ENCODE measurements at places on chromosomes 7 and 10.

GRCh38 chr10:418894-419293 is 270.6 kb downstream of the DIP2C start:
- DNase-seq = no peak

DNA sequence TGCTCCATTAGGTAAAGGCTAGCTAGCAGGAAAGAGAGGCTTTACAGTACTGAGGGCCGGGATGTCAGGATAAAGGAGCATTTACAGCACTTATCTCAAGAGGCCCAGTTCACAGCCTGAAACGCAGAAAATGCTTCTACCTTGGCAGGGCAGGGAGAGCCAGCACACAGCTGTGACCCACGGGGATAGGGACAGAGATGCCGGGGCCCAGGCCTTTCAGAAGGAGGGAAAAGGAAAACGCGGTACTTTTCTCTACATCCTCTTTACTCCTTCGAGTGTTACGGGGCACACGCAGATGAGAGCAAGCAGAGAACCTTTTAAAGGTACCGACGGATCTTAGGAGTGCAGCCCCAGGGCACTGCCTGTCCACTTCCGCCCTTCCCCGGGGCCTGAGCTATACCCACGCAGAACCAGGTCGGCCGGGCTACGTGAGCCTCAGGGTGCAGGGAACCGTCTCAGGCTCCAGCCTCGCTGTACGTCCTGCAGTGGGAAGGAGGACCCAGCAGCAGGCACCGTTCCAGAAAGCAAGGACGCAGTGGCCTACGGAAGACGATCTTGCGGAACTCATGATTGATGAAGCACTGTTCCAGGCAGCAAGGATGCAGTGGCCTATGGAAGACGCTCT is 232.3 kb downstream of the ELFN1 start:
- no peak for DNase-seq

DNA sequence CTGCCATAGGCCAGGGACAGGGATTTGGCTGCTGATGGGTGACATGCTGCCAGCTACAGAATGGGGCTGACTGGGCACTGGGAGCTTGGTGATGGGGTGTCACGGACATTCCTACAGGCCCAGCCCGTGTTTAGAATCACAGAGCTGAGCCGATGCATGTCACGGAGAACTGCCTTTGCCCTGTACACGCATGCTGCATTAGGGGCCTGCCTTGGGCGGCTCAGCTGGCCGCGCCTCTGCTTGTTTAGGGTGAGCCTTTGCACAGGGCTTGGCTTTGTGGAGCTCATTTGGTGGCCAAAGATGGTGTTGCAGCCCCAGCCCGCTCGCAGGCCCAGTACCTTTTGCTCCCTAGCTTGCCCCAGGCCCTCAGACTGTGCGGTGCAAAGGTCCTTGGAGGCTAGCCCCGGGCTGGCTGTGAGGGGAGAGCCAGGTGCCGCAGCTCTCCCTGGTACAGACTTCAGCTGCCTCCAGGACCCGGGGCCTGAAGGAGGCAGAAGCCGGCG is 108.4 kb upstream of the BTBD16 start:
- DNase-seq = no peak

- no peak for DNase-seq
Measured at GRCh38 chr7:6197801-6198551, 74.4 kb downstream of the CYTH3 start.

- no peak for DNase-seq
Measured at GRCh38 chr7:44068054-44068453, 2.7 kb upstream of the PGAM2 start.

DNA sequence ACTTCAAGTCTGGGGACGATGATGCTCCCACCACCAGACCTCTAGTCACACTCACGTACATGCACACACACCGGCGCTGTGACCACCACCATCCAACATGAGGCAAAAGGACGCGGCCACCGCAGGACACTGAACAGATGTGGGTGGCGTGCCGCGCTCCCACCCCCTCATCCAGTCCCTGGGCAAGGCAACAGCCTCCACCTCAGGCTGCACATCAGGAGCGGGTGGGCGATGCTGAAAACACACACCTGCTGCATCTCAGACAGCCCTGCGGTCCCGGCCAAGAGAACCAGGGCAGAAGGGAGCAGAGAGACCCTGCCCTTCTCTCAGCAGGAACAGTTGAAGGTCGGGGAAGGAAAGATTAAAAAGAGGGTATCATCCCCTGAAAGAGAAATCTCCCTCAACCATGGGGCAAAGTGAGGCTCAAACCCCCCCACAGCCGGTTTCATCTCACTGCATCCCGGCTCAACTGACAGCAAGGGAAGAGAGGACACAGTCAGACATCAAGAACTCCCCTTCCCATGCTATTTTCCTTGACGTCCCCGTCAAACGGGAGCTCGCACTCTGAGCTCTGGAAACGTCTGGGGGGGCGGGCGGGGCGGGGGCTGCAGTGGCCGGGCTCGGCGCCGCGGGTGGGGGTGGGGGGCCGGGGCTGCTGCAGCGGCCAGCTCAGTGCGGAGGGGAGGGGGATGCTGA is 1.1 kb downstream of the CAMK2G start:
- DNase-seq = no peak

- no peak for DNase-seq
Measured at GRCh38 chr10:91587710-91588638, 44.9 kb downstream of the PPP1R3C start.

- no peak for DNase-seq
Measured at GRCh38 chr10:133440633-133441285, 13.0 kb upstream of the SCART1 start.

GRCh38 chr10:69800665-69801064 is 1.0 kb upstream of the COL13A1 start:
- no peak for DNase-seq

DNA sequence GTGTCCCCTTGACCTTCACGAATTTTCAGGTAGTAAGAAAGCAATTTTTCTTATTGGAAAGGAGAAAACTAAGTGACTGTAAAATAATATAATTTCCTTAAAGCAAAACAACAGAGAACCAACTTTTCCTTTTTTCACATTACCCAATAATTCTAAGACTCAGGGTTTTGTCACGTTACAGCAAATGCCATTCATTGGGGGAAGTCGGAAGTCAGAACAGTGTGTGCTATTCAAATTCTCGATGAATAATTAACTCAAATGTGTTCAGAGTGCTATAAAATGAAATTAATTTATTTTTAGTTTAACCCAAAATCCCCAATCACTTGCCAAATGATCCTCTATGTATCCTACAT is 40.0 kb downstream of the DIP2C start:
- no peak for DNase-seq

DNA sequence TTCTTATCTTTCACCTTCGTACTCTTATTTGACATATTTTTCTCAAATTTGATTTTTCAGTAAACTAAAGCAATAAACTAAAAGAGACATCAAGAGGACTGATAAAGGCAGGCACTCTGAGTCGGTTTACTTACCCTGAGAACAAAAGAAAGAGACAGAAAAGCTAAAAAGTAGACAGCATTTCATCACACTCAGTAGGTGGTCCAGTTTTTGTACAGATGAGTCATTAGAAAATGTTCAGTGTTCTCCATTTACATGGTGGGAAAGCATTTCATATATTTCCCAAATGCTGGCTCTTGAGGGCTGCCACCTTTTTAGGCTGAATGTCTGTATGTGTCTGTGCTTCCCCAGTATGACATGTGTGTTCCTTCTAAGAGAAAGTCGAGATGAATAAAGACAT is 52.7 kb downstream of the NHLRC2 start:
- no peak for DNase-seq

GRCh38 chr10:3671386-3671955 is 113.5 kb downstream of the KLF6 start:
- no peak for DNase-seq

GRCh38 chr10:79301754-79302530 is 45.3 kb upstream of the PPIF start:
- no peak for DNase-seq

GRCh38 chr7:2978408-2978807 is 65.3 kb downstream of the CARD11 start:
- DNase-seq = peak; percentile 26

DNA sequence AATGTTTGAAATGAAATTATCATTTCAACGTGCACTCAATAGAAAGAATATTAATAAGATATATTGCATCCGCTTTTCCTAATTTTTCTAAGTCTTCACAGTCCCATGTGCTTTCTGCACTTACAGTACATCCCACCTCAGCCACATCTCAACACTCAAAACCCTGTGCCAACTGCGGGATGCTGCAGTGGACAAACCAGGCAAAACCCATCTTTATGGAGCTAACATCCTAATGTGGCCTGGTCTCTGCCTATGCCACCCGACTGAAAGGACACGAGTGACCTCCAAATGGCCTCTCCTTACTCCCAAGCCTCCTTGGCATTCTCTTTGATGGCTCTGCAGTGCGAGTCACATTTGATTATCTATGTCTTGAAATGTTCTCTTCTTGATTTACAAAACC is 57.4 kb upstream of the ADRB1 start:
- no peak for DNase-seq

GRCh38 chr7:110750931-110751605 is 339.9 kb upstream of the LRRN3 start:
- DNase-seq = no peak

- no peak for DNase-seq
Measured at GRCh38 chr7:29249860-29250259, 55.3 kb downstream of the CHN2 start.

GRCh38 chr10:83921984-83922860 is 217.1 kb upstream of the GHITM start:
- DNase-seq = no peak

DNA sequence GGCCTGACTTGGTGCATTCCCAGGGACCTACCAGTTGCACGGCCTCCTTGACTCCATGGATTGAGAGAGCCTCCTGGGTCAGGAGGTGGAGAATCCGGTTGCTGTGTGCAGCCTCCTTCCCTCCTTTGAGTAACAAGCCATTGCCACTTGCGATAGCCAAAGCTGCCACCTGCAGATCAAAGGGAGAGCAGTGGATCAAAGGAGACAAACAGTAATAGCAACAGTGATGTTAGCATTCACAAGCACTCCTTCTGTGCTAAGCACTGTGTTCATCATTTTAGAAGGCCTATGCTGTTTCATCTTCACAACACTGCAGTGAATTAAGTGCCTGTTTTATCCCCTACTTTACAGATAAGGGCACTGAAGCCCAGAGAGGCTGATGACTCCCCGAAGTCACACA is 40.1 kb downstream of the ALDH18A1 start:
- no peak for DNase-seq

GRCh38 chr7:12229046-12229445 is 18.0 kb downstream of the TMEM106B start:
- no peak for DNase-seq

DNA sequence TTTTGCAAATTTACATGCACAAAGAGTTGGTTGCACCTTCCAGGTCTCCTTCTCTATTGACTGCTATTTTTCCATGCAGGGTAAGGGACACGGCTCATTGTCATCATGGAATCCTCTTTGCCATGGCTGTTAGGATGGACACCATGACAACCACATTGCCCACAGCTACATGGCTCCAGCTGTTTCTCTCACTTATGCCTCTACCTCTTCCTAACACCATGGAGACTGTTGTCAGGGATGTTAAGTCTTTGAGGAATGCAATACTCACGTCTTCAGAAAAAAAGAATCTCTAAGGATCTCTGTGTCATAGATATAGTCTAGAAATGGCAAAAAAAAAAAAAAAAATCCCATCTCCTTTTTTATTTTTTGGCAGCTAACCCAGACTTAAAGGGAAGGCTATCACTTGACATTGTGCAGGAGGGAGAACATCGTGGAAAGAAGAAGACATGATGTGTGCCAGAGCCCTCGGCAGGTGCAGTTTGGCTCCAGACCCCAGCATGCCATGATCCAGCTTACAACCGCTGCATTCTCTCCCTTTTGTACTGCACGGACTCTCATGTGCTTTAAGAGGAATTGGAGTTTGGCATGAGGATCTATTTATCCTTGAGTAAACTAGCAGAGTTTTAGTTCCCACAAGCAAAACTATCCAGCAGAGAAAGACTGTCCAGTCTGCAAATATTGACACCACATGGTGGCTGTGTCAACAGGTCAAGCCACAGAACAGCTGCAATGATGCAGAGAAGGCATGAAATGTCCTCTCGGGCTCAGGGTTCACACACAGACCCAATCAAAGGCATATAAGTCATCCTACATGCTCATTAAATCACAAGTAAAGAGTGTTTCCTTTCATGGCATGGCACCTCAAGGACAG is 70.8 kb downstream of the FRMD4A start:
- no peak for DNase-seq

GRCh38 chr7:148348466-148348865 is 242.1 kb upstream of the C7orf33 start:
- no peak for DNase-seq

DNA sequence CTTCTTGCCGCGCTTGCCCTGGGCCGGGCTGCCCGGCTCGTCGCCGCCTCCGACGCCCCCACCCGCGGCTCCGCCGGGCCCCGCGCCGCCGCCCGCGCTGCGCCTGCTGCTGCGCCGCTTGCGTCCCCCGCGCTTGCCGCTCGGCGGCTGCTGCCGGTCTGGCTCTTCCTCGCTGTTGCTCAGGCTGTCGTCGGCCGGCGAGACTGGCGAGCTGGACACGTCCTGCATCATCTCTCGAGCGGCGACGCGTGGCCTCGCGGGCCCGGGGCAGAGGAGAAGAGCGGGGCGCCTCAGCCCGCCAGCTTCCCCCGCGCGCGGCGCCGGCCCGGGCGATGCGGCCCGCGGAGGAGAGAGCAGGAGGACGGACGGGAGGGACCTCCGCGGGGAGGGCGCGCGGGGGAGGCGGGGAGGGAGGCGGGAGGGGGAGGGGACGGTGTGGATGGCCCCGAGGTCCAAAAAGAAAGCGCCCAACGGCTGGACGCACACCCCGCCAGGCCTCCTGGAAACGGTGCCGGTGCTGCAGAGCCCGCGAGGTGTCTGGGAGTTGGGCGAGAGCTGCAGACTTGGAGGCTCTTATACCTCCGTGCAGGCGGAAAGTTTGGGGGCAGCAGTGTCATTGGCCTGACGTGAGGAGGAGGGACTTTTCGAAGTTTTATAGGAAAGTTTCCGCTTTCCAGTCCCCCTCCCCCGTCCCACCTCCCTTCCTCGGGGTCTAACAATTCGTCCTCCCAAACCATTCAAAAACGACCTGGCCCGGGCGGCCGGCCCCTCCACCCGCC is at the start of gene TWIST1:
TSS of gene TWIST1 (minus strand) at position 546 of the 779 bp plus-strand sequence. CDS start at position 231, 315 bp downstream.
- DNase-seq = no peak

GRCh38 chr10:13120786-13121499 is 21.0 kb downstream of the OPTN start:
- DNase-seq = no peak

- DNase-seq = no peak
Measured at GRCh38 chr10:104253106-104253505, 1.6 kb upstream of the GSTO1 start.

DNA sequence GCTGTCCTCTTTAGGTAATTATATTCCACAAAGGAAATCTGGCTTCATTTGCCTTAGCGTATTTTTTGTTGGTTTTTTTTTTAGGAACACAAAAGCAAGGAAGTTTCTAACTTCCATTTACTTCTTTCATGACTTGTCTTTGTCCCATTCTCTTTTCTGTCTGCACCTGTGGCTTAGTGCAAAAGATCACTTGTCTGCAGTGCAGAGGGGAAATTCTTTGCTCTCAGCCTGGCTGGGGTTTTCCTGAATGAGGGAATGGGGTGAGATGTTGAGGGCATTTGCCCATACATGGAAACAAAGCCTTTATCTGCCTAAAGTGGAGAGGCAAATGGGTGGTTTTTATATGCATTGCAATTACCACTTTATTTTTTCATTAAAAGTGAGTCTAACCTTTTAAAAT is 361.1 kb upstream of the IGFBP3 start:
- DNase-seq = no peak

Data from activated naive CD4-positive, alpha-beta T cell (primary cell).